ENCODE measurements at places on chromosomes 11 and 22.
A peak's percentile ranks its signal among the peaks of the same experiment; 100 is the strongest.

DNA sequence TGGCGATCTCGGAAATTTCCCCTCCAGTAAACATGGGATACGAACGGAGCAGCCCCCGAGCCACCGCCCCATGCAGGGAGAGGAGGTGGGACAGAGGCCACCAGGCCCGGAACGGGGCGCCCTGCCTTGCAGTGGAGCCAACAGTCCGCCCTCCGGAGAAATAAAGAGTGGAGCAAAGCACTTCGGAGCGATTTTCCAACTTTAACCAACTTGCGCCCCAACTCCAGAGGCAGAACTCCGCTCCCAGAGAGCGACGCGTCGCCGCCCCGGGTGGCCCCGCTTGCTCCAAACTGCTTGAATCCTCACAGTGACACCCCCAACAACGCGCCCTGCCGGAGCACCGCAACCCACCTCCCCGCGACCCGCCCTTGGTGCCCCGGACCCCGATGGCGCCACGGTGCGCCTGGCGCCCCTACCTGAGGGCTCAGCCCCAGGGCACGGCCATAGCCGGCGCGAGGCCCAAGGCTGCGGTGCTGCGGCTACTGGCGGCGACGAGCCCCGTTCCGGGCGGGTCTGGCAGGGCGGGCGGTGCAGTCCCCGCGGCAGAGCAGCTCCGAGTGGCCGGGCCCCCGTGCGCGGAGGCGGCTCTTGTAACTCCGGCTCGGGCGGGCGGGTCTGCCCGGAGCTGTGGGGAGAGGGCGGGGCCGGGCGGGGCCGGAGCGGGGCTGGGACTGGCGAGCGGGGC lies at the start of gene AHNAK:
Gene AHNAK, minus strand, starts transcription at position 563 of the 685 bp plus-strand sequence. CDS start 10,708 bp downstream, outside the sequence.
- peak; percentile 66 for DNase-seq

DNA sequence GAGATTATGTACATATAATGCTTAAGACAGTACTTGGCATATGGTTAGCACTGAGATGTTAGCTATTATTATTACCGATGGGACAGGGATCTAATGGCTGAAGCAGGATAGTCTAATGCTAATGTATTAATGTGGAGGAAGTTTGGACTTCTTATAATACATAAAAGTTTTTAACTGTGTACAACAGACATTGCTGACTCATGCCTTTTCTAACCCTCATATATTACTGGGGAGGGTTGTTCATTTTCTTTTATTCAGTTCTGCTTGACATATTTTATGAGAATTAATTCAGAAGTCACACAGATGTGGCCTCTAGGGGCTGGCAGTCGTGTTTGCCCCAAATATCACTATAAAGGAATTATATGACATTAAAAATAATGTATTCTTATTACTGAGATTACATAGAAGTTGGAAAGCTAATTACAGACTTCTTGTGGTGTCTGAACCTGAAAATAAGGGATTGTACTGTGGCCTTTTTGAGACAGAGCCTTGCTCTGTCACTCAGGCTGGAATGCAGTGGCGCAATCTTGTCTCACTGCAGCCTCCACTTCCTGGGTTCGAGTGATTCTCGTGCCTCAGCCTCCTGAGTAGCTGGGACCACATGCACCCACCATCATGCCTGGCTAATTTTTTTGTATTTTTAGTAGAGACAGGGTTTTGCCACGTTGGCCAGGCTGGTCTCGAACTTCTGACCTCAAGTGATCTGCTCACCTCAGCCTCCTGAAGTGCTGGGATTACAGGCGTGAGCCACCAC lies 10.1 kb downstream of the CCDC90B start:
- DNase-seq: no peak

DNA sequence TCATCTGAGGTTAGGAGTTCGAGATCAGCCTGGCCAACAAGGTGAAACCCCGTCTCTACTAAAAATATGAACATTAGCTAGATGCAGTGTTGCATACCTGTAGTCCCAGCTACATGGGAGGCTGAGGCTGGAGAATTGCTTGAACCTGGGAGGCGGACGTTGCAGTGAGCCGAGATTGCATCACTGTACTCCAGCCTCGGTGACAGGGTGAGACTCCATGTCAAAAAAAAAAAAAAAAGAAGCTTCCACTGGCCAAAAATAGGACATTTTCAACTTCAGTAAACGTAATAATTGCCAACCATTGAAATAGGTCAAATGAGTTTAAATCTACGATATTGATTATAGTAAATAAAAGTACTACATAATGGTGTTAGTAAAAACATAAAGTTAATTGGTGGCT lies 6.8 kb downstream of the BAIAP2L2 start:
- no peak for DNase-seq

- no peak for DNase-seq
These were observed 242.3 kb upstream of the MTNR1B start for GRCh38 chr11:92727123-92727522.

GRCh38 chr11:74675761-74676160 lies 55.5 kb downstream of the CHRDL2 start:
- no peak for DNase-seq

- no peak for DNase-seq
These were observed 123.8 kb upstream of the NTM start for GRCh38 chr11:131246663-131247062.

- DNase-seq: no peak
These were observed 9.2 kb upstream of the FAM83F start for GRCh38 chr22:39985383-39986035.

GRCh38 chr11:103396237-103396636 lies 287.0 kb downstream of the DYNC2H1 start:
- DNase-seq: no peak

DNA sequence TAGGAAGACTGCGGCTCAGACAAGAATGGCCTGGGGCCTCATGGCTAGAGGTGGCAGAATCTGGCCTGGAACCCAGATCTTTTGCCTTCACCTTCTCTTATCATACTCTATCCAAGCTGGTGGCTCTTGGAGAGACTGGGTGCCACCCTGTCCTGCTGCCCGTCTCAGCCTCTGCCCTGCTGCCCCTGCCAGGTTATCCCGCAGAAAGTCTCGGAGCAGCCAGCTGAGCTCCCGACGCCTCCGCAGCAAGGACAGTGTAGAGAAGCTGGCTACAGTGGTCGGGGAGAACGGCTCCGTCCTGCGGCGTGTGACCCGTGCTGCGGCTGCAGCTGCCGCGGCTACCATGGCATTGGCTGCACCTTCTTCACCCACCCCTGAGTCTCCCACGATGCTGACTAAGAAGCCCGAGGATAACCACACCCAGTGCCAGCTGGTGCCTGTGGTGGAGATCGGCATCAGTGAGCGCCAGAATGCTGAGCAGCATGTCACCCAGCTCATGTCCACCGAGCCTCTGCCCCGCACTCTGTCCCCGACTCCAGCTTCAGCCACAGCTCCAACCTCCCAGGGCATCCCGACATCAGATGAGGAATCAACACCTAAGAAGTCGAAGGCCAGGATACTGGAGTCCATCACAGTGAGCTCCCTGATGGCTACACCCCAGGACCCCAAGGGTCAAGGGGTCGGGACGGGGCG lies 5.9 kb downstream of the INCENP start:
- DNase-seq: no peak

DNA sequence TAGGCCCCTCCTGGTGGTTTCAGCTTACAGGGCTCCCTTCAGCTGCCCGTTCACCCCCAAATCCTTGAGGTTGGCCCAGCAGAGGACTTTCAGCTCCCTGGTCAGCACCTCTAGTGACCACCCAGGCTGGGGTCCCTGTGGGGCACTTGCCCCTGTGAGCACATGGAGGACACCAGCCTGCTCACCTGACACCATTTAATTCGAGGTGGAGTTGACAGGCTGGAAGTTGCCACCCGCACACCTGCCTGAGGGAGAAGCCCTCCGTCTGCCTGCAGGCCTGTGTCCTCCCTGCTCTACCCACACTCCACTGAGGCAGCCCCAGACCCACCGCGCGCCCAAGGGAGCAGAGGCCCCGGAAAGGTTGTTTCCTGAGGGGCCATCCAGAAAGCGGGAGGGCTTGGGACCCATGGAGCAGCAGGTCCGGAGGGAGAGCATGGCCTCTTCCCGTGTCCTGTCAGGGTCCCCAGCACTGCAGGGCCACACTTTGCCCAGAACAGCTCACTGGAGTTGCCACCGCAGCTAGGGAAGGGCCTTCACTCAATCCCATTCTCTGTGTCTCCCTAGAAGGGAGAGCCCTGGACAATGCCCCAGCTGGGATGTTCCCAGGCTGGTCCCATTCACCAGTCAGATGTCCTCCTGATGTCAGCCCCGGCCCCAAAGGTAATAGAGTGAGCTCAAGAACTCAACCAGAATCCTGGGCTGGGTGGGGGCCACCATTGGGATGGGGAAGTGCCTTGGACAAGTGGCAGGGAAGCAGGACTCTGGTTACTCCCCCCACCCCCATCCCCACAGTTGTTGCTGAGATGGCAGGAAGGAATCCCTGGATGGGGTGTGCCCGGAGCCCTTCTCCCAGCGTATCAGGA lies 82.4 kb downstream of the MED15 start:
- no peak for DNase-seq

DNA sequence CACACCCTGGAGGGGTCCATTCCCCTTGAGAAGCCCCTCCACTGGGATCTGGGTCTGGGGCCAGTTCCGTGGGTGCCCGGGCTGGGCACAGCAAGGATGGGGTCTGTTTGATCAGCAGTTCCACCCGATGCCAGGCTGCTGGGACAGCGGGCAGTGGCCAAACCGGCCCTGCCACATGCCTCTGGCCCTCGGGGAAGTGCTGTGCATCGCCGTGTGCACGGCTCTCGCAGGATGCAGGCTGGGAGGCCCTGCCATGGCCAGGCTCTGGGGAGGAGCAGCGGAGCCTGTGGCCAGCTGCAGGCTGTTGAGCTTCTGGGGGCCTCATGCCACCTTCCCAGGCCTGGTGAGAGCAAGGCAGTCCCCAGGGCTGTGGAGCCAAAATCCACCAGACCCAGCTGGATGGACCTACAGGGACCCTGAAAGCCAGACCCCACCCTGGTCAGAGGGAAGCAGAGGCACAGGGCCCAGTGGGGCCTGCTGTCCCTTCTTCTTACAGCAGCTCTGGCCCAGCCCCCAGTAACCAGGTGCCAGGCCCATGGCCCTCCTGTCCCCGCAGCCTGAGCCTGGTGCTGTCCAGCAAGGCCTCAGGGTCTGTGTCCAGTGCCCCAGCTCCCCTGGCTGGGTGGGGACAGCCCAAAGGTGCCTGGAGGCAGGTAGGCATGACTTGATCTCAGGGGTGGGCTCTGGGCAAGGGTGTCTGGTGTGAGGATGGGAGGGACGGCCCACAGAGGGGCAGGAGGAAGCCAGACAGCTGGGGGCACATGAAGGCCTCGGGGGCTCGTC lies 57.3 kb downstream of the WNT7B start:
- DNase-seq: no peak

GRCh38 chr11:35270342-35270741 lies 131.4 kb downstream of the CD44 start:
- DNase-seq: no peak

DNA sequence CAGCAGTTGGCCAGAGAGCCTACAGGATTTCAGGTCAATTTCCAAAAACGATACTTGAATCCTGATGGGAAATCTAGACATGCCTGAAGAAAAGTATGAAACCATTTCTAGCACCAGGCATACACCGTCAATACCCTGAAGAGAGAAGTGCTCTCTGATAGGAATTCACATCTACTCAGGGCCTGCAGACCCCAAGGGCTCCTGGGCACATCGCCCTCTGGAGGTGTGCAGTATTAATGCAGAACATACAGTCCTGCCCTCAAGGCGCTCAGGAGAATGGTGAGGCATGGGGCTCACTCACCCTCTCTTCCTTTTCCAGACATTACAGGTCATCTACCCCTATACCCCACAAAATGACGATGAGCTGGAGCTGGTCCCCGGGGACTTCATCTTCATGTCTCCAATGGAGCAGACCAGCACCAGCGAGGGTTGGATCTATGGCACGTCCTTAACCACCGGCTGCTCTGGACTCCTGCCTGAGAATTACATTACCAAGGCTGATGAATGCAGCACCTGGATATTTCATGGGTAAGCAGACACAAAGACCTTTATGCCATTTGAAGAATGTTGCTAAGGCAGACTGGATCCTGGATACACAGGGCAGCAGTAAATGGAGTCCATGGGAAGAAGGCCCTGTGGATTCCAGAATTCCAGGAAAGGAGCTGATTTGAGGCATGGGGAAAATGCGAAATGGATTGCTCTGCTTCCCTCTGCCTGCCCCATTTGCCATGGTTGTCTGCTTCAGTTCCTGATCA lies 49.3 kb upstream of the CRTAM start:
- no peak for DNase-seq

- DNase-seq: no peak
These were observed 4.2 kb upstream of the SYN3 start for GRCh38 chr22:33062361-33062760.

DNA sequence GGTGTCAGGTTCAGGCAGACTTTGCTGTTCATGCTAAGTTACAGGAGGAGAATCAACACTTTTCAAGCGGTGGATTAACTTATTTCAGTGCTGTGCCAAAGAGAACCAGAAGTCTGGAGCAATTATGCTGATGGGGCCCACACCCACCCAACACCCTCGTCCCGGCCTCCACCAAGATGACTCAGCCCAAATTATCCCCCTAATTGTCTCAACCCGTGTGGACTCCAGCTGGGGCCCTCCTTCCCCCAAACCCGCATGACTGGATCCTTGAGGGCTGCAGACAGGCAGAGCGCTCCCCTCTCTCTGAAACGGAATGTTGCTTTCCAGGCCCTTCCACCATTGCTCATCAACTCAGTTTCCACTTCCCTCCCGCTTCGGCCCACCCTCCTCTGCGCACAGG lies 34.6 kb upstream of the MN1 start:
- DNase-seq: no peak

GRCh38 chr11:111526501-111526900 lies 11.9 kb downstream of the HOATZ start:
- peak; percentile 57 for DNase-seq

DNA sequence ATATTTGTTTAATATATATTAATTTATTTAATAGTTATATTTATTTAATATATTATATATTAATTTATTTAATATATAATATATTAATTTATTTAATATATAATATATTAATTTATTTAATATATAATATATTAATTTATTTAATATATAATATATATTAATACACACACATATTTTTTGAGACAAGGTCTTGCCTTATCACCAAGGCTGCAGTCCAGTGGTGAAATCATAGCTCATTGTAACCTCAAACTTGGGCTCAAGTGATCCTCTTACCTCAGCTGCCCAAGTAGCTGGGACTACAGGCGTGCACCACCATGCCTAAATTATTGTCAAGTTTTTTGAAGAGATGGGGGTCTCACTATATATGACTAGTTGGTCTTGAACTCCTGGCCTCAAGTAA lies 51.4 kb upstream of the DDI1 start:
- no peak for DNase-seq

DNA sequence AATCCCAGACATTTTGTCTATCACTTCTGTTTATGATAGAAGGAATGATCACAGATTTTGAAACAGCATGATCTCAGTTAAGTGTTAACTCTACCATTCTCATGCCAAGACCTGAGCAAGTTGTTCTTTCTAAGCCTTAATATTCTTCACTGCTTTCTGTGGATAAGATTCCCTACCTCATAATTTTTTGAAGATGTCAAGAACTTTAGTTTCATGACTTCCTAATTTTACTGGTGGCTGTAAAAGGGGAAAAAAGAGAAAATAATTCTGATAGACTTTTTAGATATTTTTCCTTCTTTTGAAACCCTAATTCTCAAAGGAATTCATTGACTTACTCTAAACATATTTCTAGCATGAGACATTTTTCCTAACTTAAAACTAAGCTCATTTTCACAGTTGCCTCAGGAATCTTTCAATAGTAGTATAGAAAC lies 520.0 kb upstream of the LUZP2 start:
- no peak for DNase-seq
